Epithelial cell of umbilical artery (primary cell): ENCODE measurements at places on chromosomes 11 and 22. TPM values are rescaled to one million over a fixed set of nuclear protein-coding genes. Genes with fewer than 3 reads are reported as not detected.

ARHGEF12 gene
- total RNA-seq, result 93.2 and 116 TPM in 2 replicates

OR6Q1 gene
- not detected in 2 replicates for total RNA-seq

TMEM132A gene
- total RNA-seq, result 70.5 and 77.8 TPM in 2 replicates

APOL6 gene
- 1.3 and 11.4 TPM in 2 replicates for total RNA-seq

MAJIN gene
- total RNA-seq, result not detected in 2 replicates

TMA7B gene
- not detected in 2 replicates for total RNA-seq

GDPD4 gene
- total RNA-seq, result not detected in 2 replicates

CDKN1C gene
- 3.2 and 5.8 TPM in 2 replicates for total RNA-seq

BRD1 gene
- 21.4 and 27.5 TPM in 2 replicates for total RNA-seq

FZD4 gene
- 138 and 157 TPM in 2 replicates for total RNA-seq

MUS81 gene
- total RNA-seq, result 47.4 and 53.3 TPM in 2 replicates

RIBC2 gene
- total RNA-seq, result 0.32 and 1.4 TPM in 2 replicates

FAM180B gene
- not detected in 2 replicates for total RNA-seq

LYVE1 gene
- 0.32 and 1.7 TPM in 2 replicates for total RNA-seq

BARX2 gene
- total RNA-seq, result not detected in 2 replicates

HTR3A gene
- total RNA-seq, result not detected in 2 replicates

ABCC8 gene
- total RNA-seq, result not detected in 2 replicates

KCNJ5 gene
- 0.30 TPM in 1 of 2 replicates, not detected in the other for total RNA-seq

LIPT2 gene
- total RNA-seq, result 2.1 and 3.9 TPM in 2 replicates

DTX4 gene
- under 0.01 TPM in 2 replicates for total RNA-seq

GRIA4 gene
- total RNA-seq, result not detected in 2 replicates

NCAM1 gene
- not detected in 2 replicates for total RNA-seq

OR51B2 gene
- not detected in 2 replicates for total RNA-seq

LRRC51 gene
- 3.2 and 4.2 TPM in 2 replicates for total RNA-seq

OR10A2 gene
- total RNA-seq, result not detected in 2 replicates

GPHA2 gene
- not detected in 2 replicates for total RNA-seq

SLC22A6 gene
- total RNA-seq, result not detected in 2 replicates

LRRC74B gene
- total RNA-seq, result not detected in 2 replicates

MICALL1 gene
- total RNA-seq, result 22.7 and 23.7 TPM in 2 replicates

APOA4 gene
- total RNA-seq, result not detected in 2 replicates

SORL1 gene
- 0.32 and 0.91 TPM in 2 replicates for total RNA-seq

CNTF gene
- total RNA-seq, result 0.97 and 1.8 TPM in 2 replicates

TRIM48 gene
- total RNA-seq, result not detected in 2 replicates

MYO7A gene
- total RNA-seq, result 0.65 and 0.76 TPM in 2 replicates

RPUSD4 gene
- total RNA-seq, result 32.8 and 42.9 TPM in 2 replicates

ABCG4 gene
- total RNA-seq, result 0.15 and 0.32 TPM in 2 replicates

MFRP gene
- under 0.01 and 0.15 TPM in 2 replicates for total RNA-seq

HEPN1 gene
- 0.46 TPM in 1 of 2 replicates, not detected in the other for total RNA-seq

MMP11 gene
- total RNA-seq, result 9.4 and 13.3 TPM in 2 replicates

F2 gene
- not detected in 2 replicates for total RNA-seq

SYT9 gene
- total RNA-seq, result 0.15 and 0.97 TPM in 2 replicates
